ENCODE measurements at places on chromosomes 5 and 9.

DNA sequence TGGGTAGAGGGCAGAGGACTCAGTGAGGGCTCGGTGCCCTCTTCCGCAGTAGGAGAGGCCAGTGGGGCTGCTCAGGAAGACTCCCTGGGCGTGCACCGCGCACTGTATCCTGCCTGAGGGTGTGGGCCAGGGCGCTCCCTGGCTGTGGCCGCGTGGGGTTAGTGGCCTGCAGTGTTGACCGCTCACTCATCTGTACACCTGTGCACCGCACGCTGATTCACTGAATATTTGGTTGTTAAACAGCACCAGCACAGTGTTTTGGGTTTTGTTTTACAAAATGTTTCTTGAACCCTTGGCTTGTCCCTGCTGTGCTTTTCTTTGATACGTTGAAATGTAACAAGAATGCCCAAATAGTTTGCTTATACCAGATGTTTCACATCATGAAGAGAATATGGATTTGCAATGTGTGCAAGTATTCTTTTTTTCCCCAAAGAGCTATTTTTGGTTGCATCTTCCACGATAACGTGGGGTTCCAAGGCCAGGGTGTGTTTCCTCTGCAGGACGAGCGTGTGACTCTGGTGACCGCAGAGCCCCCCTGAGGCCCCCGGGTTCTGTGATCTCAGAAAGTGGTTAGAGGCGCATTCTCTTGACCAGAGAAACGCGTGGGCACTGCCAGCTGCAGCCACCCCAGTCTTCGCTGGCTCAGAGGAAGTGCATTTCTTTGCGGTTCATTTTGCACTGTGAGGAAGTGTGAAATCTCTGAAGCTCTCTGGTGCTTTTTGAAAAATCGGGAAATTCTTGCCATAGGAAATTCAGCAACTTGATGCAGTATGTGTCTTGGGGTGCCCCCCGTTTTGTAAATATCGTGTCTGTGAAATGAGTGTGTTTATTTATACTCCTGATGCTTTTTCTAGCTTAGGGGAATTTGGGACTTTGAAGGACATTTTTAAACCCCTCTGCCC lies 46.9 kb downstream of the AHRR start:
- DNase-seq, result no peak

- DNase-seq, result no peak
Observed at GRCh38 chr5:422323-423232, 20.4 kb upstream of the EXOC3 start.

- no peak for DNase-seq
Observed at GRCh38 chr9:128554155-128554862, 1.9 kb downstream of the SPTAN1 start.

- no peak for DNase-seq
Observed at GRCh38 chr5:172585114-172585513, 55.9 kb upstream of the NEURL1B start.

GRCh38 chr9:130117816-130118632 lies 54.2 kb upstream of the NCS1 start:
- DNase-seq, result no peak

GRCh38 chr5:139767960-139768359 lies 27.6 kb upstream of the PSD2 start:
- no peak for DNase-seq

DNA sequence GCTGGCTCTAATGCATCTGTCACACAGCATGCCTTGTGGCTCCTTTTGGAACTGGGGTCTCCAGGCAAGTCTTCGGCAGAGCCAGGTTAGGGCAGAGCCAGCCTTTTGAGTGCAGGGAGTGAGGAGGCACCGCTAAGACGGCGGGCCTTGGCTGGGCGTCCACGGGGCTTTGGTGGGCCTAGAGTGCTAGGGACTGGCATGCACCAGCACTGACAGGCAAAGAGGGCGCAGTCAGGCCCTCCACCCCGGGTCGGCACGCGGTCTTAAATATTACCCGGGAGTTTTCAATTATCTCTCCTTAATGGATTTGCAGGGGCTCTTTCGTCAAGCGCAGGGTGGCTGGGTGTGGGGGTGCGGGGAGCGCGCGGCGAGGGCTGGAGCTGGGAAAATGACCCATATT lies 444.4 kb downstream of the SPATA31A7 start:
- no peak for DNase-seq

- DNase-seq, result no peak
Observed at GRCh38 chr9:5632540-5632939, 3.6 kb downstream of the RIC1 start.

GRCh38 chr9:87140605-87141109 lies 193.4 kb upstream of the GAS1 start:
- DNase-seq, result no peak

DNA sequence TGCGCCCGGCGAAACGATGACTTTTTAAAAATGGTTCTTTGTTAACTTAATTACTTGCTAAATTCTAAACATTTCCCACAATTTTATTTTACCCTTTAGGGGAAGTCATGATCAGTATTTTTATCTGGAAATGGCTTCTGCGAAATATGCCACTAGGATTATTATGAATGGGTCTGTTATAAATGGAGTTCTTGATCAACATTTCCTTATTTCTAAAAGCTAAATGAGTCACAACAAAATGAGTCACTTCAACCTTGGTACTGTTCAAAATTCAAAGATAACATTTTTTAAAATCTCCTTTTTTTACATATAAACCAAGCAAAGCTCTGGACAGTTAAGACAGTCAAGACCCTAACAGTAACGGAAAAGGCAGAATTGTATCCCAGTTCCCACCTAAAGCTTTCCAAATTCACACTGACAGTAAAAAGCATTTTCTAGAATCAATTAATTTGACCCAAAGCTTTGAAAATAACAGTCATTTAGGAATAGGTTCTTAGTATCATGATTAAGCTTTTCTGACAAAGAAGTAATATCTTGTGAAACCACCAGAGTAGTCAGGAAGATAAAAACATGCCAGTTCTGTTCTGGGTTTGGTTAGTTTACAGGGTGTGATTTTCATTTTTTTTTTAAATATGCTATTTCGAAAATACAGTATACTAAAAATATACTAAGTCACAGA lies 81.7 kb downstream of the LHFPL2 start:
- DNase-seq, result no peak

DNA sequence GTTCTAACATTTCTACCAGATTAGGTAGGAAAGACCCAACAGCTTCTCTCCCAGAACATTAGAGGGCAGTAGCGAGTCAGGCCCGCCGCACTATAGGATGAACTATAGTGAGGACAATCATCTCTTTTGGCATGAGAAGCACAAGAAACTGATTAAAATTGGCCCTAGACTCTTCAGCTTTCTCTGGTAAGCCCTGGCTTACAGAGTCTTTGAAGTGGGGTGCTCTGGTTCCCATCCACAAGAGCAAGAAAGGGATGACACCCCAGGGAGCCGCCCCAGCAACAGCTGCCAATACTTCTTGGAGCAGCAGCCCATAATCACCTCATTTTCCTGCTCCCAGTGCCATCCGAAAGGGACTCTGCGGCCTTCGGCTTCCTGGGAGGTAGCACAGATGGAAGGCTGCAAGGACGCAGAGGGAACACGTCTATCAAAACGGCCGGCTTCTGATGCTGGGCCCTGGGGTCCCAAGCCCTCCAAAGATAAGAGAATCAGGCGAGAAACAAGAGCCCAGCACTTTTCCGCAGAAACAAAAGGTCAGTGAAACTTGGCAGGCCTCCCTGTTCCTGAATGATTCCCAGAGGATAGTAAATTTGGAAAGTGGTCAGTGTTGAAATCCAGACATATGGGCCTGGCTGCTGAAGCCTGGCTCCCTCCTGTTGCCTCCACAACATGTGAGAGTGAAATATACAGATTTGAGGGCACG lies 69.3 kb downstream of the HSD17B3 start:
- DNase-seq, result no peak

- DNase-seq, result no peak
Observed at GRCh38 chr5:52864884-52865283, 77.2 kb downstream of the ITGA1 start.

DNA sequence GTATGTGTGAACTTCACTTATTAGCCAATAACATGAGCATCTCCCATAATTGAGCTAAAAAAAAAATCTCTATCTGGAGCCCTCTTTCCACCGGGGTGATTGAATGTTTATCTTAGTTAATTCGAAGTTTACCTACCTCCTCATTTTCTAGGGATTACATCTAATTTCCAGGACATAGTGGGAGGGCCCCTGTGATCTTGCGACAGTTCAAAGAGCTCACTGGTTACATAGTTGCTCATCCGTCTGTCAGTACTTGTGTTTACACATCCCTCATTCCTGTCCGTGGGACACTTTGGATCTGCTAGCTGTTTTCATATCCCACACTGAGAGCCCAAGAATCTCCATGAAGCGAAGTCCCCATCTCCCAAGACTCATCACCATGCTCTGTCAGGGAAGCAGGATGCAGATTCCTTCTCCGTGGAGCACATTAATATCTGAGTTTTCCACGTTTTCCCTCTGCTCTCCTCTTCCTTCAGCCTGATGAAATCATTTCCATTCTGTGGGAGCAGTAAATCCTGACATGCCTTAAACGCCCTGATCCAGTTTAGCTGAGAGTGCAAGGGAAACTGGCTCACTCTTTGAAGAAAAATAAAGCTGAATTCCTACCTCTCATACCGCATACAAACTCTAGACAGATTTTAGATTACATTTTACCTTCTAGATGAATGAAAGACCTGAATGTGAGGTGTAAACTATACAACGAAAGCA lies 10.2 kb upstream of the SFXN1 start:
- no peak for DNase-seq

DNA sequence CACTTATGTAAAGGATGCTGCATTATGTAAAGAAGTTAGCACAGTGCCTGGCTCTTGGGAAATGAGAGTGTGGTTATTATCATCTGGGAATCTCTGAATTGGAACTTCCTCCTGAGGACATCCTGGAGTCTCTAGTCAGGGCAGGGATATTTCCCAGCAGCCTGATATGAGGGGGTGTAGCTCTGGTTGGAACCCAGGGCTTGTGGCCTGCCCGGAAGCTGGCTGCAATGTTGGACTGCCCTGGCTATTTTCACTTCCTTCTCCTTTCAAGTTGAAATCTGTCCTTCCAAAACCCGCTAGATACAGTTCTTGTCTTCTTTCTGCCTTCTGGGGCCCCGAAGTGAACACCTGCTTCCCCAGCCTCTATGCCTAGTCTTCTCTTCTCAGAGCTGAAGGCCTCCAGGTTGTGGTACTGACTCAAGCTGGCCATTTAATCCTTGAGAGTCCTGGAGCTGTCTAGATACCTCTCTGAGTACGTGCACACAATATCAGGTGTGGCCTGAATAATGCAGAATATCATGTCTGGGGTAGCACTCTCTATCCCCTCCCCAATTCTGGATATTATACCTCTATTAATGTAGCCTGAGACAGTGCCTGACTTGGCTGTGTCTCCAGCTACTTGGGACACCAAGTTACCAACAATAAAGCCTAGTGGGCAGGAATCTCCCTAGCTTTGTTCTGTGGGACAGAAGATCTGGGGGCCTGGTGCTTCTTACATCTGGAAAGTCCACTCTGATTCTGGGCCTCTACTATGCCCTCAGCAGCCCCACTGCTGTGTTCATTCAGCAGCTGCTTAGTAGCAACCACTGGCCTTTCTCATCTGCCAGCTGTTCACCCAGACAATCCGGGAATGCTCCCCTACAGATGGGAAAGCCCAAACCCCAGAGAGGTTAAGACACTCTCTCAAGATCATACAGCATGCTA lies 45.0 kb downstream of the SLC6A7 start:
- DNase-seq, result no peak

GRCh38 chr5:116097301-116097700 lies 12.5 kb downstream of the COMMD10 start:
- DNase-seq, result no peak

DNA sequence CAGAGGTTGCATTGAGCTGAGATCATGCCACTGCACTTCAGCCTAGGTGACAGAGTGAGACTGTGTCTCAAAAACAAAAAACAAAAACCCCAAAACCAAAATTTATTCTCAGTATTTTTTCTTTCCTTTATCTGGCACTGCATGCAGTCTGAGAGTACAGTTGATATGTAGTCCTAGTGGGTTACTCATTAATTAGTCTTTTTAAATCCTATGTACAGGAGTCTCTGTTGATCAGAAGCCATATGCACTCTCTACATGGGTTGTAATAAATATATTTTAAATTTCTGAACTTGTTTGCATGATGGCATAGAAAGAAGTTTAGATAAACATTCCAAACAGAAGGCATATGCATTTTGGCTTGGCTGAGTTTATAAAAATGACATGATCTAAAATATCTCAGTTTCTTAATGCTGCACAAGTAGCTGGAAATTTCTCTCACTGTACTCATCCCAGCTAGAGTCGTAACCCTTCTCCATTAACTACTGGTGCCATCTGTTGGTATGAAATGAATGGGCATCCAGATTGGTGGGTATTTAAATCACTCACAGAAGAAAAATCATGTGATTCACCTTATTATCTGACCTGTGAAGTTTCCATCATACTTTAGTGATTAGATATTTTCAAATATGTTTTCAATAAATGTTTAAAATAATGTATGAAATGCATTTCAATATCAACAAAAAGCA lies 284.8 kb downstream of the CTNND2 start:
- peak; percentile 1 for DNase-seq

DNA sequence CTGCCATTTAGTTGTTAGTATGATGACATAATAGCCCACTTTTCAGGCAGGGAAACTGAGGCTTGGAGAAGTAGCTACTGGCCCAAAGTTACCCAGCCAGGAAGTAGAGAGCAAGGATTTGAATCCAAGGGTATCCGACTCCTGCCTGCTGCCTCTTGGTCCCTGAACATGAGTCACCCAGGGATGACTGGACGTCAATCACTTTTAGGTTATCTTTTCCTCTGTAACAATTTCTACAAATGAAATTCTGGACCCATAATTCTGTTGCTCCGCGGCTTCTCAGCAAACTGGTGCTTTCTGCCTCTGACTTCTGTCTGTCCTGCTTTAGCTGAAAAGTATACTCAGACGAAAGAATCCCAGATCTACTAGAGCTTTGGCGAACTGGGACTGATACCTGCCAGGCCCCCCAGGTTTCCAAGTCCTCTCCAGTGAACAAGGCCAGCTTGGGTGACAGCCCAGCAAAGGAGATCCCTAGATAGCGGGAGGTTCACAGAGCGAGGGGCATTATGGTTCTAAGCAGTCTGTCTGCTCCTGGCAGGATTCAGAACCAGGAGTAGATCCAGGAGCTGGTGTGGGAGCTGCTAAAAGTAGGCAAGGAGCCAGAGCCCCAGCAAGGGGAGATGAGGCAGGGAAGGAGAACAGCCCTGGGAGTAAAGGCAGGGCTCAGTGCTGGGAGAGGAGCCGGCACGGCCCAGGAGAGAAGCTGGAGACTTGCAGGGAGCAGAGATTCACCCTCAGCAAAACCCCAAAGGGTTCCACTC lies 20.6 kb downstream of the OLFML2A start:
- no peak for DNase-seq

All from NCI-H1048 (cell line).